RWPE1 (cell line): ENCODE measurements at places on chromosomes 2 and 18.

- DNase-seq, result no peak
Measured at GRCh38 chr2:26223018-26223417, 21.4 kb downstream of the HADHA start.

GRCh38 chr2:6024229-6024628 is 332.0 kb downstream of the SOX11 start:
- no peak for DNase-seq

- no peak for DNase-seq
Measured at GRCh38 chr18:28875059-28875458, 698.1 kb upstream of the CDH2 start.

GRCh38 chr2:200814276-200814815 is 2.6 kb downstream of the BZW1 start:
- no peak for DNase-seq

DNA sequence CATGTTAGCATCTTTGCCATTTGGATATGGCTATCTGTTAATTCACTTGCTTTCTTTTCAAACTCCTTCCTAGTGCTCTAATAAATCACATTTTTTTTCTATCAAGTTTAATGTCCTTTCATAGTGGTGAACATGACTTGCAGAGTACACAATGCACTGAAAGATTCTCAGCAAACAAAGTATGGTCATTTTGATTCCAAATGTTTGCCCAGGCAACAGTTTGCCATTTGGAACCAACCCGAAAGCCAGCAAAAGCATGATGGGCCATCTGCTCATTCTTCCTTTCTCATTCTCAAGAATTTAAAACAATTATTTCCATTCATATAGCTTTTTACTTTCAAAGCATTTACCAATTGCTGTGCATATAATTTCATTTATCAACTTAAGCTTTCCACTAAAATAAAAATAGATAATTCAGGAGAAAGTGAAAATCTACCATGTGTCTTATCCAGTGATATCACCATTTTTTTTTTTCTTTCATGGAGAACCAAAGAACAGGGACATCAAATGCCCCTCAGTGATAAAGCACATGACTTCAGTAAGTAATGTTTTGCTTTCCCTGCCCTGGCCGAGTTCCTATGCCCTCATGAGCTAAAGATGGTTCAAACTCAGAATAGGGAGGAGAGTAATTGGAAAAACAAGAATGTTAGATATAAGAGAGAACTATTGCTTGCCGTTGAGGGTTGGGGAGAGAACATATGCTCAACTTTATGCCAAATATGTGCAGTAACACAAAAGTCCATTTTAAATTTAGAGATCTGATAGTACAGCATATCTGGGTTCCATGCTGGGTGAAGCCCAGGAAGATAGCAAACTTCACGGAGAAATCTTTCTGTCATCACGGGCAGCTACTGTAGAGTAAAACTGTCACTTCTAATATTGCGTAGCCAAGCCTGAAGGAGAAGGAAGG is 62.1 kb downstream of the HNMT start:
- no peak for DNase-seq

GRCh38 chr18:74946646-74947375 is 262.1 kb downstream of the PTGR3 start:
- DNase-seq, result no peak

DNA sequence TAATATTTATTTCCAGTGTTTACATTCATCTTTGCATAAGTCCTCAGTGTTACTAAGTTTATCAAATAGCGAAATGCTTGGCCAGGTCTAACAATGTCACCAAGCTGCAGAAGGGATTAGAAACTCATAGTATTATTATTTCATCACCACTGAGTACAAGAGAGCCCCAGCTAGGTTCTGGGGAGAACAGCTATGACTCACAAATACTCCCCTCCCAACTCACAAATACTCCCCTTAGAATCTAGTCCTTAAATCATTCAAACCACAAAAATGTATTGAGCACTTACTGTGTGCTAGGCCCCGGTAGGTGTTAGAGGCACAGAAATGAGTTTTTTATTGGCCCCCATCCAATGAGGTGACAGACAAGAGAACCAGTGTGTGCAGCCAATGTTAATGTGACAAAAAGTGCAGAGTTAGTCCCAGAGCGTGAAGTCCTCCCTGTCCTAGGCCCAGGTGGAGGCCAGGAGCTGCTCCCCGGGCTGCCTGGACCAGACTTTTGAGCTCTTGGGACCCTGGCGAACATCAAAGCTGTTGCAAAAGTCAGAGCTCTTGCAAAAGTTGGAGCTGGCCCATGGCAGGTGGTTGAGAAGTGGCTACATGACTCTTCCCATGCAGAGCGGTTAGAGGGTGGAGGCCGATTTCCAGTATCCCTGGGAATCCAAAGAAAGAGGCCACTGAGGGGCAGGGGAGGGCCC is 9.8 kb downstream of the STEAP3 start:
- DNase-seq, result peak; percentile 47

GRCh38 chr18:9079818-9080528 is 22.5 kb upstream of the NDUFV2 start:
- DNase-seq, result no peak

- no peak for DNase-seq
Measured at GRCh38 chr2:223180463-223180862, 128.5 kb downstream of the KCNE4 start.

DNA sequence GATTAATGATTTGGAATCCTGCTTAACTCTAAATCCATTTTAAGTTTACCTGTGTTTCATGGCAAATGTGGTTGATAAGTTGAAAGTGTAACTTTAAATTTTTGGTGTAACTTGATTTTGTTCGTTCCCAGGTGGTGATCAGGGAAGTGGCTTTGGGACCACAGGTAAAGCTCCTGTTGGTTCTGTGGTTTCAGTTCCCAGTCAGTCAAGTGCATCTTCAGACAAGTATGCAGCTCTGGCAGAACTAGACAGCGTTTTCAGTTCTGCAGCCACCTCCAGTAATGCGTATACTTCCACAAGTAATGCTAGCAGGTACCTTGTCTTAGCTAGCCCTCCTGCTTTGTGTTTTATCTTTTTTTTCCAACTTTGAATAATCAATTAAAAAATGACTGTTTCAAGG is 62.8 kb downstream of the AGFG1 start:
- no peak for DNase-seq

DNA sequence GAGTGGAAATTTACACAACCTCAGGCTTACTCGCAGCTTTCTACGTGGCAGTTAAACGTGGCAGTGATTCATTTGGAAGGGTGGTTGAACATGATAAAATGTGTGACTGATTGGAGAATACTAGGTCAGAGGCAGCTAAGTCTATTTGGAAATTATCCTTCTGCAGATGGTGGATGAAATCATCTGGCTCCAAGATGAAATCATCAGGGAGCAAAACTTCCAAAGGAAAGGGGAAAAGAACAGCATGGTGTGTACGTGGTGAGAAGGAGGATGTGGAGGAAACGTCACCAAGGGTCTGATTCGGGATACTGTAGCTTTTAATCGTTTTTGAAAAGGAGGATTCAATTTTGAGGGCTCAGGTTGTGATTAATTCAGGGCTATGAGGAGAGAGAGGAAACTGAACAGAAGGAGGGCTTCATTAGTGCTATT is 47.9 kb downstream of the COL3A1 start:
- DNase-seq, result no peak
